Stimulated activated CD4-positive, alpha-beta T cell treated with anti-CD3 and anti-CD28 coated beads, Interleukin-1b, Interleukin-23, amount 100 ng/mL, for 48 hours (primary cell): ENCODE measurements at places on chromosomes 16 and 17.

DNA sequence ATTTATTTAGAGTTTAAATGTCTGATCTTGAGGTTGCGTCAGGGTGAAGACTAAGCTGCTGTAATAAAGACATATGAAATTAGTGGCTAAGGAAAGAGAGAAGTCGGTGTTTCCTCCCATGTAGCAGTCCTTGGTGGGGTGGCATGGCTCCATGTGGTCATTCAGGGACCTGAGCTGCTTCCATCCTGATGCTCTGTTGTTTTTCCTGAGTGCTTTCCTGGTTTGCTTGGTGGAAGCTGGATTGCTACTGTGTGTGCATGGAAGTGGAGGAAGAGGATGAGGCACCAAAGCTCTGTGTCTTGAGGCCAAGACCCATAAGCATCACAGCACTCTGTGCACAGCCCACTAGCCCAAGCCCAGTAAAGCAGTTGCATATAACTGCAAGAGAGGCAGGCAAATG, 241.8 kb upstream of the CACNG5 start:
- DNase-seq: no peak

- no peak for DNase-seq
Measured at GRCh38 chr17:64178011-64178825, 48.3 kb upstream of the ERN1 start.

- DNase-seq: no peak
Measured at GRCh38 chr16:85873153-85873552, 25.8 kb upstream of the IRF8 start.

GRCh38 chr17:55762086-55762858, 11.4 kb downstream of the PCTP start:
- no peak for DNase-seq

GRCh38 chr16:55643161-55643970, 12.4 kb upstream of the SLC6A2 start:
- no peak for DNase-seq

DNA sequence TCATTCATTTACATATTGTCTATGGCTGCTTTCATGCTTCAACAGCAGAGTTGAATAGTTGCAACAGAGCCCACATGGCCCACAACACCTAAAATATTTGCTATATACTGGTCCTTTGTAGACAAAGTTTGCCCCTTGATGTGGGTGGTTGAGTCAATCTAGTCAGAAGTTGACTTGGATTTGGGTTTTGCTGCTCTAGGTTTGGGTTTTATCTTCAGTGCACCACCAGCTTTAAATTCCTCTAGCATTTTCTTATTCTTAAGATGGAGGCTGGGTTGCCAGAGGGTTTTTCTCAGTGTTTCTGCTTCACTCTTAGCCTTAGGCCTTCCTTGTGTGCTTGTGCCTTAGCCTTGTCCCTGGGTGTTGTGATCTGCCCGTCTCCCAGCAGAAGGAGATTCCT, 51.0 kb downstream of the CCDC182 start:
- no peak for DNase-seq

GRCh38 chr16:7313170-7313569, 19.5 kb upstream of the RBFOX1 start:
- no peak for DNase-seq

GRCh38 chr17:17140590-17140980, 65.5 kb downstream of the PLD6 start:
- DNase-seq: no peak

GRCh38 chr16:50396761-50397535, 28.2 kb upstream of the BRD7 start:
- DNase-seq: peak; percentile 23

- no peak for DNase-seq
Measured at GRCh38 chr16:67979955-67980678, at the start of gene DPEP3. TSS of gene DPEP3 (minus strand) at chr16:67980499. CDS start at chr16:67980380, 119 bp downstream.

- DNase-seq: no peak
Measured at GRCh38 chr16:57112403-57113041, 20.1 kb downstream of the CPNE2 start.

DNA sequence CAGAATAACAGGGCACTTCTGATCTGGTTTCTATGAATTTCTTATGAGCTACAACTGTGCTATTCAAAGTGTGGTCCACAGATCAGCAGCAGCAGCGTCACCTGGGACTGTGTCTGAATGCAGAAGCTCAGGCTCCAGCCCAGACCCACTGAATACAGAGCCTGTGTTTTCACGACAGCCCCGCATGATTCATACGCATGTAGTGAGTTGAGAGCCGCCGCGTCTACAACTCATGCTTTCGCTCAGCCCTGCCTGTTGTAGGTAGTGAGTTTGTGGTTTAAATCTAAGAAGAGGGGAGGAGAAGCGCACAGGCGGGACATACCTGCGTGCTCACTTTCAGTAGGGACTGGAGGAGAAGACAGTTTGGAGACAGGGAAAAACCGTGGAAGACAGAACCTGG, 28.5 kb upstream of the ELAC2 start:
- no peak for DNase-seq

GRCh38 chr16:57852189-57852588, 49.9 kb upstream of the KIFC3 start:
- no peak for DNase-seq

DNA sequence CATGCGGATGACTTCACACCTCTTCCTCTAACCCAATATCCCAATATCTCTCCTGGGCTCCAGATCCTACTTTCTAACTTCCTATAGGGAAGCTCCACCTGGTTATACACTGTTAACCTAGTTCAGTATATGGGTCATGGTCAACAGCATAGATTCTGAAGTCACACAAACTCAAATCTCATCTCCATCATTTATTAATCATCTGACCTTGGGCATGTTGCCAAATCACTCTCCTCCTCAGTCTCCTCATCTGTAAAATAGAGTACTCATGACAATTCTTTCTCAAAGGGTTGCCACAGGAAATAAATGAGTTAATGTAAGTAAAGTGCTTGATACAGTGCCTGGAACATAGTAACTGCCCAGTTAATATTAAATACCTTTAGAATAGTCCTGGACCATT, 593 bp upstream of the CD300E start:
- DNase-seq: no peak

GRCh38 chr16:11208916-11209665, 46.9 kb downstream of the SOCS1 start:
- no peak for DNase-seq

DNA sequence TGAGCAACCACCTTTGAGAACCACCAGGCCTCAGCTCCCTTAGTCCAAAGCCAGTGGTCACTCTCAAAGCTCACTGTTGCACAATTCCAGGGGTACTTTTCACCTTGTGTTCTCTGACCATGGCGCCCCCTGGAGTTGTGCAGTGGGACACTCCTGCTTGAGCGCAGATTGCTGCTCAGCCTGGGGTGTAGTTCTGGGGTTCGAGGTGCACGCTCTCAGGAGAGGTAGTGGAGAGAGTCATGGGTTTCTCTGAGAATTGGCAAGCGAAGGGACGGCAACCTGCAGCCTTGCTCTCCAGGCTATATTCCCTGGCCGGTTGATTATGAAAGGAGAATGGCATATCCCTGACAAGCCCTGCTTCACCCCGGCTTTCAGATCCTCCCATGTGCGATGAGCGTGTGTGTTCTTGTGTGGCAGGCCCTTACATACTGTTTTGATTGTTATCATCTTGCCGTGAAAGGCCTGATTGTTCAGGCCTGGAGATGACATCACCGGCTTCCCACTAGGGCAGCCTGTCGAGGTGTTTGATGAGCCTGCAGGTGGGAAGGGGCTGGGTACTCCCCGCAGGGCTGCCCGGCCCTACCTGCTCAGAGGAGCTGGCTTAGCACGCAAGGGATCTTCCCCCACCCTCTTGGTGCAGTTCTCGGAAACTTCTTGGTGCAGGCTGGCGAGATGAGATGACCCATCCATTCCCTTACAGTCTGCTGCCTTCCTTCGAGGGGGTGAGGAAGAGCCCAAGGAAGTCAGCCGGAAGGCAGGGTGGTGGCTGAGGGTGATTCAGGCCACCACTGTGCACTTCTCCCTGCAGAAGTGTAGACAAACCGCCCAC, 431.2 kb downstream of the SLC39A11 start:
- DNase-seq: no peak

- DNase-seq: no peak
Measured at GRCh38 chr16:53537626-53538025, 34.6 kb upstream of the AKTIP start.

DNA sequence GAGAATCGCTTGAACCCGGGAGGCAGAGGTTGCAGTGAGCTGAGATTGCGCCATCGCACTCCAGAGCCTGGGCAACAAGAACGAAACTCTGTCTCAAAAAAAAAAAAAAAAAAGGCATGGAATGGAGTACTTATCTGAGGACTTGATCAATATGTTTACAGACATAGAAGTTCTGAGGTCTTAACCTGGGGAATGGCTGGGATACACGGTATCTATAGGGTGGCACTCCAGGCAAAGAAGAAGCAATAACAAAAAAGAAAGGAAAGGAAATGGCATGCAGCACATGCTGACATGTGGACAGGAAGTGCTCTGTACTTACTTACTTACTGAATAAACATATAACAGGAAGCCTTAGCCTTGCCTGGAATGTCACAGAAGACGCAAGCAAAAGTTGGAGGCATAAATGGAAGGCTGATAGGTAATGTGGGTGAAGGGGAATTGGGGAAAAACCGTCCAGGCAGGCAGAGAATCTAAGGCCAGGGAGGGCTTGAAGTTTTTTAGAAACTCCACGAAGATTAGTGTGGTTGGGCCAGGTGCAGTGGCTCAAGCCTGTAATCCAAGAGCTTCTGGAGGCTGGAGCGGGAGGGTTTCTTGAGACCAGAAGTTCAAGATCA, 10.1 kb upstream of the SPOP start:
- no peak for DNase-seq

DNA sequence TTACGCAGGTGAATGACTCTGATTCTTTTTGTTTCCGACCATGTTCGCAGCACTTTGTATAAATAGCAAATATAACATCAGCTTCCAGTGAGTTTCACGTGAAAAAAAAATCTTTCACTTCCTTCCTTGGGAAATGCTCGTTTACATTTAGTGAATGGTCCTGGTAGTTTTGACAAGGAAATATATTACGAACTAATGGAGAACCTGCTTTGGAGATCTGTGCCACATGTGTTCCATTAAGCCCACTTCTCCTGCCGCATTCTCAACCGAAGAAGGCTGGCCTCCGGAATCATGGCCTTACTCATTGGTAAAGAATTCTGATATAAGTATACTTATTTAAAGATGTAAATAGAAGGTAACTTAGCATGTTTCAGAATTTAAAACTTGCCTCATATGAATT, 3.6 kb downstream of the CRAMP1 start:
- DNase-seq: no peak

- peak; percentile 67 for DNase-seq
Measured at GRCh38 chr17:6421700-6422604, 13.0 kb downstream of the AIPL1 start.

DNA sequence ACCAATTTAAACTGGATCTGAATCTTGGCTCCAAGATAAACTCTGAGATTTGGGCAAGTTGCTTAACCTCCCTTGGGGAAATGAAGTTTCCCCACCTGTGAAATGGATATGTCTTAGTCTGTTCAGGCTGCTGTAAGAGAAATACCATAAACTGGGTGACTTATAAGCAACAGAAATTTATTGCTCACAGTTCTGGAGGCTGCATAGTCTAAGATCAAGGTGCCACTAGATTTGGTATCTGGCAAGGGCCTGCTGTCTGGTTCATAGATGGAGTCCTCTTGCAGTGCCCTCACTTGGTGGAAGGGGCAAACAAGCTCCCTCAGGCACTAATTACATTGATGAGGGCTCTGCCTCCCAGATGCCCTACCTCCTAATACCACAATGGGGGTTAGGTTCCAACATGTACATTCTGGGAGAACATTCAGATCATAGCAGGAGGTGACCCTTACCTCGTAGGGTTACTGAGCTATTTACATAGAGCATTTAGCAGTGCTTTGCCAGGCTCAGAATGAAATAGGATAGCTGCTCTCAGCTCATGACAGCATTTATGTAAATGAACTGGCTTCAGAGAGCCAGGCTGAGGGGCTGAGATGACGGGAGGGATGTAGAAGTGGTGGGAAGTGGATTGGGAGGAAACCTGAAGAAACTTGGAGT, 83.9 kb downstream of the SPECC1 start:
- no peak for DNase-seq

GRCh38 chr16:88526906-88527185, 43.4 kb upstream of the ZC3H18 start:
- no peak for DNase-seq

DNA sequence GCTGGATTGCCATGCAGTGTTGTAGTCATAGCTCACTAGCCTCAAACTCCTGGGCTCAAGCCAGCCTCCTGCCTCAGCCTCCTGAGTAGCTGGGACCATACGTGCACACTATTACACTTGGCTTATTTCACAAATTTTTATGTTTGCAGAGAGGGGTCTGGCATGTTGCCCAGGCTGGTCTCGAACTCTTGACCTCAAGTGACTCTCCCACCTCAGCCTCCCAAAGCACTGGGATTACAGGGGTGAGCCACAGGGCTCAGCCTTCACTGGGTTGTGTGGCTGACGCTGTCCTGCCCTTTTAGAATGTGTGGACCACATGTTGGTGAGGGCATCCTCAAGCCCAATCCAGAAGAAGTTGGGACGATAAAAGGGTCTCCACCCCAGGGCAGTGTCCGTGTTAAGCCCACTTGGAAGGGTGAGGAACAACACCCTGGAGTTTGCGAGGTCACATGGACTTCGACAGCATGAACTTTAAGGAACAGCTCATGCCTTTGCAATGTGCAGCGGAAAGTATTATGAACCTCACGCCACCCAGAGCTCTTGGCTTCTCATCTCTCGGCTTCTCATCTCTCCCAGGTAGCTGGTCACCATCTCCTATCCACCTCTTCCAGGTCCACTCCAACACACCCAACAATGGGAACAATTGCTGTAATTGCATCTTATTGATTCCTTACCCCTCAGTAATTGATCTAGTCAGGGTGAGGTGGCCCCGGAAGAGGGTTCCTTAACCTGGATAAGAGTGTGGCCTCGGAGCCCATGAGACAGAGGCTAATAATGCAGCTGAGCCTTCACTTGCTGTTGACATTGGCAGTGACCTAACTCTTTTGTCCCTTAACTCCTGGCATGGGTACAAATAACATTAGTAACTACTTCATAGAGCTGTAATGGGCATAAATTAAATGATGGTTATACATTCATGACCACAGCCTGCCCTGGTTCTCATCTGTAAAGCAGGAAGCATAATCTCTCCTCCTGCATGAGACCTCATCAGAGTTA, 6.7 kb downstream of the FOXL1 start:
- DNase-seq: no peak

DNA sequence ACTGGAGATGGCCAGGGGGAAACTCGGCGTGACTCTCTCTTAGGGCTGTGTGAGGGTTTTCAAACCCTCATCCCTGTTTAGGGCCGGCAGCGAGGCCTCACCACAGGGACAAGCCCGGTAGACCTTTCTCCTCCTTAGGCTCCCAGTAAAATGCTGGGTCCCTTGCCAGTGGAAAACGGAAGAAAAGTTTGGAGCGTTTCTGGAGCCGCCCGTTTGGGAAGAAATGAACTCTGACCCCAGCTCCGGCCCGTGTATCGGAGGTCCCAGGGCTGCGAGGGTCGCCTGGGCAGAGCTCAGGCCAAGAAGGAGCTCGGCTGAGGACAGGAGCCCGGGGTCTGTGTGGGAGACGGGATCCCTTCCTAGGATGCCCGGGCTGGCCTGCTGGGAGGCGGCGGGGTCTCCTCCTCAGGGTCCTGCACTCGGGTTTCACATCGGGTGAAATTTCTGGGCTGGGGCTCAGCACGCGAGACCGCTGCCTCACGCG, 23.2 kb downstream of the ZNF213 start:
- no peak for DNase-seq

- DNase-seq: no peak
Measured at GRCh38 chr17:41352597-41353366, 2.2 kb upstream of the KRT33A start.

- DNase-seq: no peak
Measured at GRCh38 chr17:3800362-3801271, at the start of gene ITGAE. TSS of gene ITGAE (minus strand) at chr17:3801188. CDS start at chr17:3801144, 44 bp downstream.

- DNase-seq: no peak
Measured at GRCh38 chr17:37516127-37516571, 26.5 kb downstream of the DUSP14 start.
